Right ventricle myocardium inferior (tissue), 1 donor: ENCODE measurements at places on chromosomes 11 and 22. TPM values are rescaled to one million over a fixed set of nuclear protein-coding genes. Genes with fewer than 3 reads are reported as not detected.
A peak's percentile ranks its signal among the peaks of the same experiment; 100 is the strongest.

ZP1 gene
- total RNA-seq = 0.14 TPM

WBP2NL gene
- total RNA-seq = 0.24 TPM

SMPD1 gene
- total RNA-seq = 60.6 TPM

MAPK8IP2 gene
- 0.57 TPM for total RNA-seq

GRCh38 chr22:19430890-19431541 lies 517 bp downstream of the HIRA start:
- DNase-seq = peak; percentile 75

GRCh38 chr11:36840378-36840777 lies 242.3 kb upstream of the RAG2 start:
- no peak for DNase-seq

- DNase-seq = no peak
Measured at GRCh38 chr11:20068691-20069090, 91.6 kb downstream of the DBX1 start.

DNA sequence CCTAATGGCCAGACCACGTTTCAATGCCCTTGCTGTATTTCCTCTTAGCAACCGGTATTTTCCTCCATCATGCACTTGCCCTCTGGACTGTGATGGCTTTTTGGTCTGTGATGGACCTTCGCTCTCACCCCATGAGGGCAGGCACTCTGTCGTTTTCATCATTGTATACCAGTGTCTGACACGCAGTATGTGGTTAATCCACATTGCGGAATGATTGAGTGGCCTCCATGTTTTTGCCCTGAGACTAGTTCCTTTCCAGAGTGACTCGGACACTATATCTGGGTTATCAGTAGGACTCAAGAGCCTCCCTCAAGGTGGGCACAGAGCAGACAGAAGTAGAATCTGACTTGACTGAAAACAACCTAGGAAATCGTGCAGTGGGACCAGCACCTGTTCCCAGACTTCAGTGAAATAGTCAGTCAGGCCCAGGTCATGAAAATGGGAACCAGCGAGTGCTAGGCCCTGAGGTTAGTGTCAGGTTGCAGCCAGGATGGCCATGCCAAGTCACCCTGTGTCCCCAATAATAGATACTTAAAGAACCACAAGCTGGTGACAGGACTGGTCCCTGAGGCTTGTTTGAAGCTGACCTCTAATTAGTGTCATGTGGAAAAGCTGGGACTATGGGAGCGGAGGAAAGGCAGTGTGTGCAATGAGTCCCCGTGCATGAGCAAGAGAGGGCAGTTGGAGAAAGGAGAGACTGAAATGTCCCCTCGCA lies 464.7 kb downstream of the INSC start:
- DNase-seq = no peak

- no peak for DNase-seq
Measured at GRCh38 chr11:69435161-69435986, 46.1 kb upstream of the LINC01488 start.

DNA sequence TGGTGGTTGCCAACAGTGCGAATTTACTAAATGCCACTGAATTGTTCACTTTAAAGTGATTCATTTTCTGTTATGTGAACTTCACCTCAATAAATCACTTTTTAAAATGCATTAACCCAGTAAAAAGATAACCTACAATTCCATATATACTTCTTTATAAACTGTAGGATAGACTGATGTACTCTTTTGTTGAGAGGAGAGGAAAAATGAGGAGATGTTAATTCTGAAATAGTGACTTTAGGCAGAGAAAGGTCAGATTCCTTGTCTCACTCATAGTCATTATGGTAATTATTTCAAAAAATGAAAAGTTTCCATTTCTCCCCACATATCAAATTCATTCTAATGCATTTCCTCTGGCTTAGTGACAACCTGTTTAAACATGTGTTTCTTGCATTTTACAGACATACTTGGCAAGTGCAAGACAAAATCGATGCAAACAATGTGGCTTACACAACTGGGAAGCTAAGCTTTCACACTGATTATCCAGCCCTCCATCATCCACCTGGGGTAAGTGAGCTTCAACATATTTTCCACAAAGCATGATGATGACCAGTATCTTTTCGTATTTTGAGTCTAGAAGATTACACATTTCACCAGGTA lies 74.5 kb downstream of the BBOX1 start:
- no peak for DNase-seq

- no peak for DNase-seq
Measured at GRCh38 chr11:72405009-72405408, 29.3 kb downstream of the CLPB start.

- DNase-seq = no peak
Measured at GRCh38 chr11:7538031-7538430, 24.2 kb downstream of the PPFIBP2 start.

GRCh38 chr22:43044290-43044712 lies 29.4 kb upstream of the PACSIN2 start:
- DNase-seq = no peak

GRCh38 chr22:48968201-48968959 lies 859.3 kb downstream of the BRD1 start:
- no peak for DNase-seq

DNA sequence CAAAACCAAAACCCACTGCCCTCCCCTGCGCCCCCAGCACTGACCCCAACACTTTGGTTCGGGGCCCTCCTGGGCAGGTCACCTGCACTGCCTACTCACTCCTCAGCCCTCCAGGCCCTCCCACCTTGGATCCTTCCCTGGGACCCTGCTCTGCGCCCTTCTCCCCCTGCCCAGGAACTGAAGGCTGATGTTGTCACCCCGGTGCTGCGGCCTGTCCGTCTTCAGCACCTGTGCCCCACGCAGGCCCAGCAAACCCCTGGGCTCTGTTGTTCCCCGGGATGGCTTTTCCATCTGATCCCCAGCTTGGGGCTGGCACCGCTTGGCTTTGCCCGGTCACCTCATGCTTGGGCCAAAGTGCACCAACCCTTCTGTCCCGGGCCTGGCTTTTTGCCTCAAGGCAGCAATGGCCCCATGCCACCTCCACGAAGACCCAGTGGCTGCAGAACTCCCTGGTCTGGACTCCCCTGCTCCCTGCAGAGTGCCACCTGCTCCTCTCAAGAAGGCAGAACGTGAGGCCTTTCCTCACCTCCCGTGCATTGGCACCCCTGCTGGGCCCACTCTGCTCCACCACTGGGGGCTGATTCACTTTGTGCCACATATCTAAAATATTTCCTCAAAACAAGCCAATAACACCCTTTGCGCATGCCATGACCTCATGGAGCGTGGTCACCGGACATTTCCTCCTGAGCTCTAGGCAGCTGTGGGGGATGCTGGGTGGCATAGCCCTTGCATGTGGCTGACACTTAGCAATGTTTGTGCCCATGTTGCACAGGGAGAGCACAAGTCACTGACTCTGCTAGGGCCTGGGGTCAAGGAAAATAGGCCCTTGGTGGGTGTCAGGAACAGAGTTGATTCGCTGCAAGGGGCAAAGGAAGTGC lies 8.8 kb downstream of the PPM1F start:
- no peak for DNase-seq

- DNase-seq = no peak
Measured at GRCh38 chr11:34620202-34620601, 691 bp upstream of the EHF start.

DNA sequence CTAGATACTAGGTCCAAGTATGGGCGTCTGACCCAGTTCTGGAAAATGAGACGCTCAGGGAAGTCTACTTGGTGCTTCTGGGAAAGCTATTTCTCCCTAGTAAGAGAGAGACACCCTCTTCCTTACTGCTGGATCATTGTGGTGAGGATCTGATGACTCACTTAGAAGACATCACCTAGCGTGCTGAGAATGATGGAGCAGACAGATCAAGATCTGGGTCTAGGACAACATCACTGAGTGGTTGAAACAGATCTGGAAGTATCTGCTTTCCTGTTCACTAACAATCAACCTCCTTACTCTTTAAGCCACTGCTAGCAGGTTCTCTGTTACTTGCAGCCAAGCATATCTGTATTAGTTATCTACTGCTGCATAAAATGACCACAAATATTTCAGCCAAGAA lies 38.3 kb upstream of the HMGXB4 start:
- DNase-seq = no peak

DNA sequence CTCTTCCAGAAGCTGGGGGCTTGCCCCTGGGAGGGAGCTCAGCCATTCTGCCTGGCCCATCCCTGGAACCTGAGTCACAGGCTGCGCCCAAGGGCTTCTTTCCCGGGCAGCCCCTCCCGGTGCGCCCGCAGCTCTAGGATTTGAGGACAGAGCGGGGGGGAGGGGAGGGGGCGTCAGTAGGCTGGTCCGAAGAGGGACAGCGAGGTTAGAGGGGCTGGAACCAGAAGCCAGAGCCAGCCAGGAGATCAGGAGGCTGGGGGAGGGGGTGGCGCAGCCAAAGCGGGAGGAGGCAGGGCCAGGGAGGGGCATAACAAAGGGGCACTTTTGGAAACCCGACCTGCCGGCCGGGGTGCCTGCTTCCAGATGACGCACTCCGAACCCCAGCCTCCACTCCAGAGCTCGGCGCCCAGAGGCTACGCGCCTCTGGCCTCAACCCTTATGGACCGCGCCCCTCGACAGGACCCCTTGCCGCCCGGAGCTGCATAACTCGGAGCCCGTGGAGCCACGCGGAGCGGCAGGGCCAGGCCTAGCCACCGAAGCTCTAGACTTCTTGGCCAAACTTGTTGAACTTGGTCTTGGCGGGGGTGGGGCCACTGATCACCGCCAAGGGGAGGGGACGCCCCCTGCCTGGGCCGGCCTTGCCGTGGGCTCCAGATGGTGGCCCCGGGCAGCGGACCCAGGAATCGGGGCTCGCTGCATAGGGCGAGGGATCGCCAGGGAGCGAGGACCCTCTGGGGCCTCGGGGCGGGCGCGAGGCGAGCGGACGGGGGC lies 744 bp downstream of the PACSIN3 start:
- DNase-seq = peak; percentile 75

GRCh38 chr11:128895526-128895925 lies 4.4 kb downstream of the KCNJ5 start:
- DNase-seq = no peak

GRCh38 chr22:22884010-22884887 lies 3.4 kb upstream of the IGLL5 start:
- DNase-seq = no peak

DNA sequence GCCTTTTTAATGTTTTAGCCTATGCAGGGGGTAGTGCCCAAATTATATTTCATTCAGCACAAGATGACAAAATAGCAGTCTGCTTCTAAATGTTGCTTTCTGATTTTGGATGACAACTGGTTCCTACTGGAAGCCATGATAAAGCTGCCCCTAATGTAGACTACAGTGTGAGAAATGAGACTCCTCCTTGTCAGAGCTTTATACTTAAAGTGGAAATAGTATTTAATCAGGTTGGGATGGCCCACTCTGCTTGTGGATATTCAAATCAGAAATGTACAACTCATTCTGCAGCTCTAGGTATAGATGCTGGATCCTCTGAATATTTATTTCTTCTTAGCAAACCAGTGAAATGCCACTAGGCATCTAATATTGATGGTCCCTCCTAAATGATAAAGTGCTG lies 171.3 kb downstream of the SOX6 start:
- no peak for DNase-seq

DNA sequence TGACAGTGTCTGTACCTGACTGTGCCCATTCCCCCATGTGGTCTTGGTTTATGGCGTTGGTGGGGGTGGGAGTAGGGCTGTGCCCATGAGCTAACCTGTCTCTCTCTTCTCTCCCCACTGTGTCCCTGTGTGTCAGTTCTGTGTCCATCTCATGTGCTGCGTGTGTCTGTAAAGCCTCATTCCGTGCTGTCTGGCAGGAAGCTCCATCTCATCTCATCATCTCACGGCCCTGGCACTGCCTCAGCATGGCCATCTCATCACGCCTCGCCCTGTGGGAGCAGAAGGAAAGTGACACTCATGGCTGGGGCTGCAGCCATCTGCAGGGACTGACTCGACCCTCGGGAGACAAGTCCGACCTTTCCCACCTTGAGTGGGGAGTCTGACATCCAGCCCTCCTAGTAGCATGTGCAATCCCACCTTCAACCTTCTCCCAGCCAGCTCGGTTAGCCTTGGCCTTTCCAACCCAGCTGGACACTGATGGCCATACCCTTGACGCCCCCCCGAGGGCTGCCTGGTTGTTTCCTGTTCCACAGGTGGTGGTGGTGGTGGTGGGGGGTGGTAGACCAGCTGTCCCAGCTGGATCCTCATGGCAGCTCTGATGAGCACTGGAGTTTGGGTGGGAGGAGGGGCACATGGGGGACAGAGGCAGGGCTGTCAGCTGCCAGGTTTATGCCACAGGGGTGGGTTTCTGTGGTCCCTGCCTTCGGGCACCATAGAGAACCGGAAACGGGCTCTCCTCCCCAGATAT lies 19.0 kb downstream of the MYO18B start:
- DNase-seq = no peak

GRCh38 chr11:110514967-110515366 lies 85.2 kb downstream of the FDX1 start:
- DNase-seq = no peak

DNA sequence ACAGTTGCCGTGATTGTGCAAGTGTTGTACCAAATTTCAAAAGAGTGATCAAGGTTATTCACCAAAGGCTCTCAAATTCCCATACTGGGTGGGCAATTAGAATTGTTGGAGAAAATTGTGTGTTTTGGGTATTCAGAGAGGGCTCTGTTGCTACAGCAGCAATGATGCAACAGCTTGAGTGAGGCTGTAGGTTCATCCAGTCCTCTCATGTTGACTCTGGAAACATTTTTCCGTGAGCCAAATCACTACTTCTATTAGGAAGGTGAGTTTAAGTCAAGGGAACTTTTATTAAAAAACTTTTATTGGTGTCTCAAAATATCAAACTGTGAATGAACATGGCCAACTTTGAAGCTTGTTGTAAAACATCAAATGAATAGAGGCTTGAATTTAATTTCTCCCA lies 116.5 kb downstream of the CD44 start:
- no peak for DNase-seq

GRCh38 chr22:24566899-24567511 lies 11.2 kb downstream of the SNRPD3 start:
- no peak for DNase-seq

- no peak for DNase-seq
Measured at GRCh38 chr11:33185756-33186155, 24.5 kb upstream of the CSTF3 start.

- DNase-seq = no peak
Measured at GRCh38 chr11:15471895-15472799, 357.4 kb downstream of the INSC start.

GRCh38 chr22:38201371-38201710 lies 453 bp upstream of the MAFF start:
- no peak for DNase-seq

GRCh38 chr11:115168229-115168671 lies 336.0 kb downstream of the CADM1 start:
- no peak for DNase-seq

DNA sequence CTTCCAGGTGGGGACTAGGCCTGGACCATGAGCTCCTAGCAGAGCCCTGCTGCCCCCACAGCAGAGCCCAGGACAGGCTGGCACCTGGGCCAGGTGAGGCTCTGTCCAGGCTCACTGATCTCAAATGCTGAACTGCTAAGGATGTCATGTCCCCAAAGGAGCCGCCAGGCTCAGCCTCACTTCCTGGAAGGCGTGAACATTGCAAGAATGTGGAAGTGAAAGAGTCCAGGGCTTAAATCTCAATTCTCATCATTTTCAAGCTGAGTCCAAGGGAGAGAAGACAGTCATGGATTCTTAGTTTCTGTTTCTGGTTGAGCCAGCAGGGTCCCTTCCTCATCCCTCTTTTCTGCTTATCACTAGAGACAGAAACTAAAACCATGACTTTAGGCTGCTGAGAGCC lies 5.0 kb downstream of the ASCL2 start:
- DNase-seq = peak; percentile 73
